RCC 7860 (cell line): ENCODE measurements at places on chromosomes 2 and 18.

DNA sequence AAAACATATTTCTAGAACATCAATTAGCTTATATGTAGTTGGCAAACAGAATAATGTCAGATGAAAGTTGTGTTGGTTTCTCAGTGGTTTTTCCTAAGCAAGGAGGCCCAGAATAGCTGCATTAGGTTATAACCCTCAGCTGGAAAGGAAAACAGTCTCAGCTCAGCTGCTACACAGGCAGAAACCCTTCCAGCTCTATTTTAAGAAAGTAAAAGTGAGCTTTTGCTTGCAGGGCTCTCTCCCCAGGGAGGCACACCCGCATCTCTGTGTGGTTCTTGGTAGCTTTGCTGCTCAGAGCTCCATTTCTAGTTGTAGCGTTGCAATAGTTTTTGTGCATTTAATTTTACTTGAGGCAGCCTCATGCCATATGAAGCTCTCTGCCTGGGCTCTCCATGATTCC is 54.6 kb downstream of the PIKFYVE start:
- no peak for DNase-seq

GRCh38 chr2:98829581-98830270 is 98.8 kb upstream of the MGAT4A start:
- DNase-seq, result no peak

DNA sequence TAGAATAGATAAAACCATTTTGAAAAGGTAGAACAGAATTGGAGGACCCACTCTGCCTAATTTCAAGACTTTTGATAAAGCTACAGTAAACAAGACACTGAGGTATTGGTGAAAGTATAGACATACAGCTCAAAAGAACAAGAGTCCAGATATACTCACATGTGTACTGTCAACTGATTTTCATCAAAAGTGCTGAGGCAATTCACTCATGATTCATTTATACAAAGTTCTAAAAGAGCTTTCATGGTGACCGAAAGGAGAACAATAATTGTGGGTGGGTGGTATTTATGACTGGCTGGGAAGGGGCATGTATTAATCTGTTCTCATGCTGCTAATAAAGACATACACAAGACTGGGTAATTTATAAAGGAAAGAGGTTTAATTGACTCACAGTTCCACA is 7.3 kb downstream of the MAP4K3 start:
- no peak for DNase-seq

DNA sequence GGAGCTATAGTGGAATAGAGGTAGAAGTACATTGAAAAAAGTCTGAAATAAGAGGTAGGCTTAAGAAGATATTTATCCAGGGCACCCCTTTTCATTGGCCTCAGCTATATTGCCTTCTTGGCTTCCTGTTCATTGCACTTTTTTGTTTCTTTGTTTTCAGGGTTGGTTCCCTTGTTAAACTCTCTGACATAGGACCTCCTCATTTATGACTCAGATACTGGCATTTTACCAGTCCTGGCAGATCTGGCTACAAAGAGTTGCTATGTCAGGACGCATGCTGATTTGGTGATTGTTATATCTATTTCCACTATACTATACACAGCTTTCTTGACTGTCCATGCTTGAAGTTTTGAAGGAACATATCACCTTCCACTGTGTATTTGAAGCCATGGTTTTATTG is 60.0 kb downstream of the GCA start:
- DNase-seq, result no peak

DNA sequence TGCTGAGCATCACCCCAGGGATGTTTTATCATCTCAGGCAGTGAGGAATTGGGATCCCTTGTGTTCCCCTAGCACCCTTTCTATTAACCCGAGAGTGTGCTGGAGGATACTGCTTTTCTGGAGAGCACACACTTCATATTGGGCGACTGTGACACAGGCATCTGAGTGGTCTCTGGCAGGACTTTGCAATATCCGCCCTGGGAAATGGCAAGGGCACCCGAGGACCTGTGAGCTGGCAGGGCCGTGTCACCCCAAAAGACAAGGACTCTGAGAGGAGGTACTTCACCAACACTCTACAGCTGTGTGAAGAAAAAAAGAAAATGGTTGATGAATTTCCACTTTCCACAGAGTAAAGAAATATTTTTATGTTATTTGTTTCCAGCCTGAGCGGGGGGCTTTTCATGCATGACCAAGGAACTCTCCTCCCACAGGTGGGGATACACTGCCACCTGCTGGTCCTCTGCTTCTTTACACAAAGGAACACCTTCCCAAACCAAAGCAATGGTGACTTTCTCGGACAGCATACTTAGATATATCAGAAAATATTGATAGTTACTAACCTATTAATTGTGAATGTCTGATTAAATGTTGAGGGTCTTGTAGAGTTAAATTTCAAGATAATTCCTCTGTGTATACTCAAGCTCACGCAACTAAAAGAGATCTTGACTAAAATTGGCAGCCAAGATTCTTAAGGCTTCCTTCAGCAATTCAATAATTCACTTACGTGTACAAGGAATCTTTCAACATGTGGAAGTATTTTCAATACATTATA is 45.9 kb upstream of the REG3G start:
- peak; percentile 18 for DNase-seq

DNA sequence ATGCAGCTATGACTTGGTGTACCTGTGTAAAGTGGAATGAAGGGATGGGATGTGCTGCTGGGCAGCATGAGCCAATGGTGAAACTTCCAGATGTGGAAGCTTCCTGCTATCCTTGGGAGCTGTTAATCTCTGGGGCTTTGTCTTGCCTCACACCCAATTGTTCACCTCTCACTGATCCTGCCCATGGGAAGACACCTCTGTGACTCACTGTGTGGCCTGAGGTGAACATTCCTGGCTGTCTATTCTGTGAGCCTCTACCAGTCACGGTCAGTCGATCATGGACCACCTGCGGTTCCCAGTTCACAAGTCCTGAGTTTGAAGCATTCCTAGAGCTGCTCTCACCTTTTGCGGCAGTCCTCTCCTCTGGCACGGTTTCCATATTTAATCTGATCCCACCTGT is 12.1 kb downstream of the NEURL3 start:
- peak; percentile 93 for DNase-seq

- DNase-seq, result no peak
Measured at GRCh38 chr18:8506251-8507049, 102.8 kb upstream of the RAB12 start.

DNA sequence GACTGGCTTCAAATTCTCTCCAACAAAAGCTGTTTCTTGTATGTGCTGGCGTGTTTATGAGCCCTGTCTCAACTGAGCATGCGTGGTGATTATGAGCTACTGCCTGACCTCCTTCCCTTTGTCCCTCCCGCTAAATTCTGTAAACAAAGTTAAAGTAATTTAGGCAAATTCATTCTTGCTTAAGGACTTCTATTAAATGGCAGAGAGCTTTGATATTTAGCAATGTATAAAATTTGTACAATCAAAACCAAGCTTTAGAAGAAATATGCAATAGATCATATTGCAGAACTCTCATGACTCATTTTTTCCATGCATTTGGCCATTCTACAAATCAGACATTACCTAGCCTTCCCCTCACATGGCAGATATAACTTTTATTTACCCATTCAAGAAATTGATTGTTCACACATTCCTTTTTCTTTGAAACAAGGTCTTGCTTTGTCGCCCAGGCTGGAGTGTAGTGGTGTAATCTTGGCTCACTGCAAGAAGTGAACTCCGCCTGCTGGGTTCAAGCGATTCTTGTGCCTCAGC is 18.2 kb downstream of the IGFBP2 start:
- no peak for DNase-seq

GRCh38 chr2:101725515-101726192 is 28.1 kb downstream of the MAP4K4 start:
- no peak for DNase-seq

- no peak for DNase-seq
Measured at GRCh38 chr2:199738727-199739412, 112.1 kb downstream of the FTCDNL1 start.

DNA sequence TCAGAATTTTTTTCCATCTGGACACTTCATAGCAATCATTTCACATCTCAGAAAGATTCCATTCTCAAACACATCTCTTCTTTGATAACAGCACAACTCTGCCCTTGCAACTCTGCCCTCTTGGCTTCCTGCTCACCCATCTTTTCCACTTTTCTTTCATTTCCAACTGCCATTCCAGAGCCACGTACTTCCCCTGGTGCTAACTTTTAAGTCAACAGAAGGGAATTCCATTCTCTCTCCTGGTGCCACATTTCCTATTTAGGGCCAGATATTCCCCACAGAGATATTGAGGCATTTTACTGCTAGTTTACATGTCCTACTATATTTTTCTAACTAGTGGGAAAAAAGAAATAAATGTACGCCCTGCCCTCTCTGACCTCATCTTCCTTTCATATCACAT is 590.2 kb downstream of the ARHGAP15 start:
- no peak for DNase-seq

GRCh38 chr18:44181951-44182747 is 498.5 kb upstream of the SETBP1 start:
- no peak for DNase-seq

- no peak for DNase-seq
Measured at GRCh38 chr2:224413381-224413780, 11.5 kb upstream of the FAM124B start.

DNA sequence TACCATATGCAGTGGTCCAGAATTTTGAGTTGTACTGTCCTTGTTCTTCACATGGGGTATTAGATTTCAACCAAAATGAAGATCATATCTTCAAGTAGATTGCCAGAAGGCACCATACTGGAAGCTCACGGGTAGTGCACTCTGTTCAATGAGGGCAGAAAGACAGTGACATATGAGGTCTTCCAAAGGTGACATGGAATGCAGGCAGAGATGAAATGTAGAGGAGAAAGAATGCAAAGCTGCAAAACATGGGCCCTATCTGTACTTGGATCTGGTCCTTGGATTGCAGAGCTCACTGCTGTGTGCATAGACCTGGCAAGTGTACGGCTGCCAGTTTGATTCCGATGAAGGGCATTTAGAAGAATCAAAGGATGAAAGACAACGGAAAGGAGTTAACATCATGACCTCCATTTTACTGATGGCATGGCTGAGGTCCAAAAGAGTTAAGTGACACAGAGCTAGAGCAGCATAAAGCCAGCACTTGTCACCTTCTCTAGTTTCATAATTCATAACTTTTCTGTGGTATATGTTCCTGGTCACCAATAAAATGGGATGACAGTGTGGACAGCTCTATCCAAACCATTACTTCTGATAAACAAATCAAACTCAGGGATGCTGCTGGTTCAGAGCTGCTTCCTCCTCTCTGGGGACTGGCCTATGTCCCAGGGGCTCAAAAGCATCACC is 64.7 kb downstream of the BCL2 start:
- no peak for DNase-seq

DNA sequence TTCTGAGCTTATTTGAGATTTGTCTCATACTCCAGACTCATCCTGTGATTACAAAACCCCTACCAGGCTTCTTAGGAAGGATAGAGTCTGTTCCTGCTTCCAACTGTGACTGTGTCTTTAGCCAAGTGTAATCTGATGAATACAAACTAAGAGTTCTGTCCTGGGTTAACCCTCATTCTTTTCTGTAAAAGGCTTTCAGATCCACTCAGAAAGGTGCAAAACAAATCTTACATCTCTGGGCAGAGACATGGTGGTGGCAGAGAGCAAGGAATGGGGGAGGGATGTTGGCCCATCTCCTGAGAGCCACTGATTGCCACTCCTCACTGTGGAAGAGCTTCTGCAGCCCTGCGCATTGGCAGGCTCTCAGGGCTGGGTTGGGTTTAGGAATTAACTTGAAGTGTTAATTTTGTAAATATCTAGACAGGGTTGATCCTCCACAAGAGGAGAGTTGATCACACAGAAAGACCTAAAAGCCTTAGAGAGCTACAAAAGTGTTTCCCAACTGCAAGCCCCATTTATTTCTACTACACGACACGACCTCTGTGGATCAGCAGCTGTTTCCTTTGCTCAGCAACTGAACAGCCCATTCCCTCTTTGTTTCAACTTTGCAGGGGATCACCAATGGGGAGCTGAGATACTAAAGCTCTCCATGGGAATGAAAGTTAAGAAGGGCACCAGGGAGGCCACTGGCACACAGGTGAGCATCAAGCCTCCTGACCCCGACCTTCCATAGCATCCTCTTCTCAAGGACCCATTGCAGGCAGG is 23.7 kb upstream of the SPTBN1 start:
- no peak for DNase-seq

DNA sequence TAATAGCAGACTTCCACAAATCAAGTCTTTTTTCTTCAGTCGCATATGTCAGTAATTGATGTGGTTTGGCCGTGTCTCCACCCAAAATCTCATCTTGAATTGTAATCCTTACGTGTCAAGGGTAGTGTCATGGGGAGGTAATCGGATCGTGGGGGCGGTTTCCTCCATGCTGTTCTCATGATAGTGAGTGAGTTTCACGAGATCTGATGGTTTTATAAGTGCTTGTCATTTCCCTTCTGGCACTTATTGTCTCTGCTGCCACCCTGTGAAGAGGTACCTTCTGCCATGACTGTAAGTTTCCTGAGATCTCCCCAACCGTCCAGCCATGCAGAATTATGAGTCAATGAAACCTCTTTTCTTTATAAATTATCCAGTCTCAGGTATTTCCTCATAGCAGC is 478.8 kb downstream of the PTPRM start:
- peak; percentile 75 for DNase-seq

DNA sequence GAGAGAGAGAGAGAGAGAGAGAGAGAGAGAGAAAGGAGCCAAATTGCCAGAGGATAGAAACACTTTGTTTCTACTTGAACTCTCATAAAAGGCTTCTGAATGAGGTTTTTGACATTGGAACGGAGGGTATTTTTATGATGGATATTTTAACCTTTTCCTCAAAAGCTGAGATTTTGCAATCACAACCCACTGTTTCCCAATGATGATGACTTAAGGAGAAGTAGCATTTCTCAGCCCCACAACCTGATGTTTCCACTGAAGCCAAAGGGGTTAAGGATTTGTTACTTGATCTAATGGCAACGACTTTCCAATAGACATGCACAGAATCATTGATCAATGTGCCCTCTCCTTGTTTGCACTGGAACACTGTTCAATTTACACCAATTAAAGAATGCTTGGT is 67.1 kb upstream of the POU3F3 start:
- no peak for DNase-seq

DNA sequence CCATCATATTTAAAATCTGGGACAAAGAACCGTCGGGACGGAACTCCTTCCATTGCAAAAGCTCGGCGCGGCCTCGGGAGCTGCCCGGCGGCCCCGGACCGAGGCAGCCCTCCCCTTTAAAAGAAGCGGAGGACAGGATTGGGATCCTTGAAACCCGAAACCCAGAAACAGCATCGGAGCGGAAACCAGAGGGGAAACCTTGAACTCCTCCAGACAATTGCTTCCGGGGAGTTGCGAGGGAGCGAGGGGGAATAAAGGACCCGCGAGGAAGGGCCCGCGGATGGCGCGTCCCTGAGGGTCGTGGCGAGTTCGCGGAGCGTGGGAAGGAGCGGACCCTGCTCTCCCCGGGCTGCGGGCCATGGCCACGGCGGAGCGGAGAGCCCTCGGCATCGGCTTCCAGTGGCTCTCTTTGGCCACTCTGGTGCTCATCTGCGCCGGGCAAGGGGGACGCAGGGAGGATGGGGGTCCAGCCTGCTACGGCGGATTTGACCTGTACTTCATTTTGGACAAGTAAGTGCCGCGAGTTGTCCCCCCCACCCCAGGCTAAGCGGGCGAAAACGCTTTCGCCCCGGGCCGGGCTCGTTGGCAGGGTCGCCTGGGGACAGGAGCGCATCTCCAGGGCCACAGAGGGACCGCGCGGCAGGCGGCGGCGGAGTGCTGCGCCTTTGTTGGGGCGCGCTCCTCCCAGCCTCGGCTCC is at the start of gene ANTXR1:
Gene ANTXR1, plus strand, starts transcription at position 38 of the 698 bp plus-strand sequence. Its CDS starts 321 bp downstream, at position 359.
- no peak for DNase-seq

- DNase-seq, result no peak
Measured at GRCh38 chr2:43329637-43330036, 103.2 kb upstream of the ZFP36L2 start.

GRCh38 chr18:48164701-48165100 is 234.2 kb upstream of the SMAD2 start:
- DNase-seq, result no peak

- no peak for DNase-seq
Measured at GRCh38 chr2:60441800-60442199, 111.7 kb downstream of the BCL11A start.
